ENCODE measurements at places on chromosomes 2 and 18. TPM values are rescaled to one million over a fixed set of nuclear protein-coding genes. Genes with fewer than 3 reads are reported as not detected.
A peak's percentile ranks its signal among the peaks of the same experiment; 100 is the strongest.

DNA sequence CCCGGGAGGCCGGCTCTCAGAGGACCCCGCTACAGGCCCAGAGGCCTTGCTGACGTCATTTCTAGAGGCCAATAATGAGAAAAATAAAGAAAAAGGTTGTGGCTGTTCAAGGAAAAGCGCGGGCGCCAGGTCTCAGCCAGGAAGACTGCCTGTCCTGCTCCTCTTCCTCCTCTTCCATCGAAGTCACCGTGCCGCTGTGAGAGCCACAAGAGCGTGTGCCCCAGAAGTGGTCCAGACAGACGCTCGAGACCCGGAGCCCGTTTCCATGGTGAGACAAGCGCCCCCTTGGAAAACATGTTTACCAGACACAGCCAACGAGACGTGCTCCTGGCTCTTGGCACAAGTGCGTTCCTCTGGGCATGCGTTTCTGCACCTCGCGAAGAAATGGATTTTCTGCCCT is 210.5 kb downstream of the HDAC4 start:
- peak; percentile 10 for DNase-seq

Gene ABCB11
- total RNA-seq = 0.18 TPM

- no peaks in the 10 kb centered on the region for H3K27me3 ChIP-seq
- H3K4me1 ChIP-seq = no peaks in the 10 kb centered on the region
- no peak for DNase-seq
These were observed 88.0 kb downstream of the LTBP1 start for GRCh38 chr2:33034784-33035183.

Gene CRYBA2
- total RNA-seq = not detected

DNA sequence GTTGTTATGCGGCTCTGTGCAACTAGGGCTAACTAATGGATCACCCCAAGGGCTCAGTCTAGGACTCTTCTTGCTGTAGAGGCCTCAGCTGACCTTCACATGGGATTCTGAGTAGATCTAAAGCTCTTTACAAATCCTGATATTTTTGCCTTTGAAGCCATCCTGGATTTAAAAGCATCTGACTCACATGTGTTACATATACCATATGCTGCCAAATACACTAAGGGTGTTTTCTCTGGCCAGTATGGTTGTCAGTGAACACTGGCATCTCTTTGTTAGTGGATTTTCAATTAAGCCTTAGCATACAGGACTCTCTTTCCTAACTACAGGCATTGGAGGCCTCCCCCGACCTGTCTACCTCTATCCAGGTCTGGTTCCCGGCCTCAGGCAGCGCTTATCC is 992.8 kb upstream of the FANCL start:
- no peaks in the 10 kb centered on the region for H3K4me1 ChIP-seq
- no peaks in the 10 kb centered on the region for H3K27me3 ChIP-seq
- H3K27ac ChIP-seq = no peak overlapping the region
- DNase-seq = no peak
- H3K4me3 ChIP-seq = no peak overlapping the region

DNA sequence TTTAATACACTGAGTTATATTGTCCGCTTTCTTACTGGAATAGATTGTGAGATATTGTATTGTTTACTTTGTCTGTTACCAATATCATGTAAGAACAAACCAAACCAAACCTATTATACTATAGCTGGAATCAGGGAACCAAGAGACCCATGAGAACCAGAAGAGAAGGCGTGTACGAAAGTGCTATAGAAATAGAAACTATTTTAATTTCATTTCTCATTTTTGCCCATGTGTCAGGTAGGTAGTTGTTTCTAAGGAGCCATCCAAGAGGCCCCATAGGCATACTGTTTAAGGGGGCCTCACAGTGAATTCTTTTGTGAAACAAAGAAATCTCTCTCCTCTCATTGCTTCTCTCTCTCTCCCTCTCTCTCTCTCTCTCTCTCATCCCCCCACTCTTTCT is 363.6 kb downstream of the RNF144A start:
- no peaks in the 10 kb centered on the region for H3K4me1 ChIP-seq
- no peak for DNase-seq
- no peak overlapping the region for H3K27ac ChIP-seq

DNA sequence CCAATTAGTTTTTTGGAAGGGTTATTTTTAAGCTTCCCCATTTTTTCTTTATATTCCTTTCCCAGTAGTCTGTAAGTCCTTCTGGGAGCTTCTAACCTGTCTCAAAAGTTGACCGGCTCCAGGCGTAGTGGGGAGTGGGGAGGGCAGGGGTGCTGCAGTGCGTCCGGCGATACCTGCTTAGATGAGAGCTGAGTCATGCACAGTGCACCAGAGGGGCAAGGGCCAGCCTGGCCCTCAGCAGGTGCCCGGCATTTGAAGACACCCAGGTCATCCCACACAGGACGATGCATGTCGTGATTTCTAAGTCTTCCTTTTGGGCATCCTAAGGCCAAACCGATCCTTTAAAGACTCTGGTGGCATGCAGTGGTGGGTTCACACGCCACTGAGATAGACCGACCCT is 73.4 kb downstream of the TPO start:
- no peak for DNase-seq
- H3K36me3 ChIP-seq = no peaks in the 10 kb centered on the region
- H3K27ac ChIP-seq = no peak overlapping the region
- H3K27me3 ChIP-seq = peaks cover 3% of the 10 kb centered on the region
- H3K4me1 ChIP-seq = no peaks in the 10 kb centered on the region
- H3K4me3 ChIP-seq = no peak overlapping the region

DNA sequence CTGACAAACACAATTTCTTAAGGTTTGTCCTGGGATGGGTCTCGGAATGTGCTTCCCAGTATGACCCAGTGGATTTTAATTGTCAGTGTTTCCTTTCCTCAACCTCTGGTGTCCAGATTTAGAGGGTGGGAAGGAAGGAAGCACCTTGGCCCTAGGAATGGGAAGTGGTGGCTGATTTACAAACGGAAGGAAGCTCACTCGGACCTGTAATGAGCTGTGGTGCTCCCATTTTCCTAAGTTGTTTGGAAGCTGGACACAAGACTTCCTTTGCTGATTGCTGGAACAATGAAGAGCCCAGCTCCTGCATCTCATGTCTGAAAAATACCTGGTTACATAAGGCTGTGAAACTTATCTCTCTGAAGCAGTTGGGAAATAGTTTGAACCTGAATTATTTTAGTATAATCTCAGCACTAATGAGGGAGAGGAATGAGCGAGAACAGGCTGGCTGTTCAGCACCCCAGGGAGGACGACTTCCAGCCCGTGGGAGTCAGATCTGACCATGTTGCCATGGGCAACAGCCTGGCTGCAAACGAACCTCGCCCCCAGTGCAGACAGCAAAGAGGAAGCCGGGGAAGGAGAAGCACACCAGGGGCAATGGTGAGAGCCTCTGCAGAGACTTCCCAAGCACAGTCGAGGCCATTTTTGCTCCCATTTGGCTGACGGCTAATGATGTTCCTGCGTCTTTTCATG is 74.4 kb upstream of the ASB18 start:
- no peak overlapping the region for H3K4me3 ChIP-seq
- H3K27me3 ChIP-seq = no peaks in the 10 kb centered on the region
- H3K36me3 ChIP-seq = no peaks in the 10 kb centered on the region
- no peak for DNase-seq

Gene RGPD4
- total RNA-seq = not detected

- peaks cover 33% of the 10 kb centered on the region for H3K36me3 ChIP-seq
- peak overlapping the region; percentile 93 for H3K27ac ChIP-seq
- no peaks in the 10 kb centered on the region for H3K4me1 ChIP-seq
- peaks cover 68% of the 10 kb centered on the region for H3K27me3 ChIP-seq
These were observed 7.7 kb downstream of the MEIS1 start for GRCh38 chr2:66442516-66443185.

DNA sequence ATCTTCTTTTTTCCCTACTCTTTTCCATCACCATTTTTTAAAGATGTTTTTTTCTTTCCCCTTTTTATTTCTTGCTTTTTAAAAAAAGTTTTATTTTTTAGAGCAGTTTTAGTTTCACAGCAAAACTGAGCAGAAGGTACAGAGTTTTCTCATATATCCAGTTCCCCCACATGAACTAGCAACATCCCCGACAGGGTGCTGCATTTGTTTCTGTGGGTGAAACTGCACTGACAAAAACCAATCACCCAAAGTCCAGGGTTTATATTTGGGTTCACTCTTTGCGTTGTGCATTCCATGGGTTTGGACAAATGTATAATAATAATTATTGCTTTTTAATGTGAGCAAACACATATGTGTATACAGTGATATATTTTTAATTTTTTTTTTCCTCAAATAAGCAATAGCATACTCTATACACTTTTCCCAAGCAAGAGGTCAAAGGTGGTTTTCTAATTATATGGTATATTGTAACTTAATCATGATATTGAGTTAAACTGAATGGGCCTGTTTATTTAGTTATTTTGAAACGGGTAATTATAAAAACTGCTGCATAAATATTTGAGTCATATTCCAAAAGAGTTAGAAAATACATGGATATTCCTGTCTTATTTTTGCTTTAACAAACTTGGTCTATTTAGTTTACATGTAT is 50.3 kb downstream of the NCK2 start:
- DNase-seq = no peak
- H3K4me3 ChIP-seq = no peak overlapping the region
- no peaks in the 10 kb centered on the region for H3K27me3 ChIP-seq
- H3K4me1 ChIP-seq = peaks cover 75% of the 10 kb centered on the region
- no peaks in the 10 kb centered on the region for H3K36me3 ChIP-seq

- peak overlapping the region; percentile 76 for H3K4me3 ChIP-seq
- peak overlapping the region; percentile 90 for H3K27ac ChIP-seq
- H3K4me1 ChIP-seq = peaks cover 27% of the 10 kb centered on the region
- H3K36me3 ChIP-seq = peaks cover 24% of the 10 kb centered on the region
- peak; percentile 45 for DNase-seq
These were observed 702 bp downstream of the OLA1 start for GRCh38 chr2:174247474-174248186.

Gene DSC2
- total RNA-seq = 0.58 TPM

DNA sequence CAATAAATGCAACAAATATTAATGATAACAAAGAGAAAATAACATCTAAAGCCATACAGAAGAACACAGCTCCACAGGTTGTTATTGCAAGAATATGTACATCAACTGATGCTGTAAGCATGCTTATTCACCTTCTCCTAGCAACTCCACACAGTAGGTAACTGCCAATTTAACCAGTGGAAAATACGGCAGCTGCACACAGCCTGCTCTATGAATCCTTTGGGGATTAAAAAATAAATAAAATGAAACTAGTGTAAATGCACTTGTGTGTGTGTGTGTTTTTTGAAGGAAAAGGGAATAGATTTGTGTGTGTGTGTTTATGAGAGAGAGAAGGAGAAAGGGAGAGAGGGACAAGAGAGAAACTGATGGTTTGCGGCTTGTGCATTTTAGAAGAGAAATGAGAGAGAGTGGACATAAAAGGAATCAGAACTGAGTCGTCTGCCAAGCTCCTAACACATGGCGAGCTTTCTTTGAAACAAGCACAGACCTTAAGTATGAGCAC is 96.2 kb upstream of the PDE1A start:
- H3K27me3 ChIP-seq = no peaks in the 10 kb centered on the region
- H3K4me1 ChIP-seq = no peaks in the 10 kb centered on the region
- H3K36me3 ChIP-seq = no peaks in the 10 kb centered on the region
